ENCODE measurements at places on chromosomes 3 and 15.

DNA sequence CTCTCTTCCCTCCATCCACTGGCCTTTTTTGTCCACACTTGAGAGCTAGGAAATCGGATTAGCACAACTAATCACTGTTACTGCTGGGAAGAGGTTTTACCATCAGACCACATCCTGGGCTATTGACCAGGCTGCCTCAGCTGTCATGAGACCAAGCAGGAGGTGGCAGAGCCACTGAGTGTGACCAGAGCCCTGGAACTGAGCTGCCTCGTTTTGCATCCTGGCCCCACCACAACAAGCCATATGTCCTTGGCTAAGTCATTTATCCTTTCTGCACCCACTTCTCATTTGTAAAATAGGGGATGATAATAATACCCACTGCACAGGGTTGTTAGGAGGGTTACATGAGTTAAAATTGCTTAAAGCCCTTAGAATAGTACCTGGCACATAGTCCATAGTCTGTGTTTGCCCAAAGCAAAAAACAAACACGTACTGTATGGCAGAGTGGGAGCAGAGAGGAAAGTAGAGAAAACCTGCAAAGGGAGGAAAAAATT lies 34.1 kb downstream of the TMEM158 start:
- no peak for DNase-seq

GRCh38 chr3:168709073-168709472 lies 613.3 kb upstream of the GOLIM4 start:
- no peak for DNase-seq

DNA sequence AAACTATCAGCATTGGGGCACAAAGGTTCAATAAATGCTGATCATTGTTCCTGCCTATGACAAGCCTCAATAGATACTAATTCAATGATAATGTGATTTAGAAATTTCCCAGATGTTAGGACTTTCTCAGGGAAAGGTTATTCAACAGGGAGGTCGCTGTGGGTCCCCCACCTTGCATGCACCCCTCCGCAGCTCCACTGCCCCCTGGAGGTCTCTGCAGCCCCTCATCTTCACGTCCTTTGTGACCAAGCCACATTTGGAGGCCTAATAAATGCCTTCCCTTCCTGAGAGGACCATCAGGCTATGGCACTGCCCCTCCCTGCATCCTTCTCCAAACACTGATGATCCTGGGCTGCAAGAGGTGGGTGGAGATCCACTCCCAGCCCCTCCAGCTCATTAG lies 50.2 kb downstream of the NOX5 start:
- DNase-seq = no peak

- no peak for DNase-seq
These were observed 182.3 kb upstream of the NDN start for GRCh38 chr15:23869396-23869795.

DNA sequence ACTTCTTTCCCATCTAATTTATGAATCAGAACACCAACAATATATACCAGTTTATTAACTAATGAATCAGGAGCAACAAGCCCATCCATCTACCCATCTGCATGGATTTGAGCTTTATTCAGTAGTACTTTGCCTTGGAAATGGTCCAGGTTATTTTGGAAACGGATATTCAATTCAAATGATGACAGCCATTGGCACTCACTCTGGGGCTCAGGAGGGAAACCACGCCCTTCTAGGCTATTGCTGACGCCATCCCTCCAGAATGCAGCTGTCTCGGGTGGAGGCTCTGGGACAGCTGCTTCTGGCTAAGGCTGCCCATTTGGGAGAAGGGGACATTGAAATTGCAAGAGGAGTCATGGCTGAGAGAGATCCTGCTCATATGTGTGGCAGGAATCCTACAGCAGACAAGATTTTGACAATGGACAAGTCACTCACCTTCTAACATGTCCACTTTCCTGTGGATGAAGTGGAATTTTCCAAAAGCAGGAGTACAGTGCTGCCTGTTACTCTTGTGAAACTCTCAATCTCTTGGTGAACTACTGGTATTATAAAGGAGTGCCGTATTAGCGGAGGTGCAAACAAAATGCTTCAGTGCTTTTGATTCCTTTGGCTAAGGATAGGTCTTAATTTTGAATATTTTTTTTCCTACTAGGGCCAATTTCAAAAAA lies 29.3 kb upstream of the TRAK1 start:
- DNase-seq = peak; percentile 45

DNA sequence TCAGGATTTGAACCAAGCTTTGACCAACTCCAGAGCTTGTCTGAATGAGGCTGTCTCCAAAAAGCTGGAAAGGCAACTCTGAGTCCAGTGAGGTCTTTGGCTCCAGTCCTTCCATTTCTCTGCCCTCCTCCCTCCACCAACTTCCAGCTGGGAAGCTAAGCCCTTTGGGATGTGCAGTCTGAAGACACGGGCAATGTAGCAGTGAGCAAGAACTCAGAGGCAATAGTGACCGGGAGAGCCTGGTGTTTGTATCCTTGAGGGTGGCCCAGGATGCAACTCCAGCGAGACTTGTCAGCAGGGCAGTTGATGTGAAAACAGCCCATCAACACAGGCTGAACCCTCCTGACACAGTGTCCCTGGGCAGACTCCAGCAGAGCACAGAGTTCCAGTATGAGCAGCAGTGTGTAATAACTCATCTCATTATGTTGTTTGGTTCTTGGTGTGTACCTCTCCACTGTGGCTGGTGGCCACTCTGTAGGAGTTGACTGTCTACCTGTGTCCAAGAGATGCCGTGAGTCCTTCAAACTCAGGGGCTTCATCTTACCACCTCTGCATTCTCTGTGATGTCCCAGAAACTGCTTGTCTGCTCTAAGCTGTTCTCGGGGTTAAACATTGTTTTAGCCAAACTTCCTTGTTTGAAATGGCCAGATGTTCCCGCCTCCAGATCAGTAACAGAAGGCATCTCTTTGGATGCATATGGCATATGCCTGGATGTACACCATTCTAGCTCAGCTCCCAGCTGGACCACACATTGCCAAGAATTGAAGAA lies 6.6 kb downstream of the CDCP1 start:
- no peak for DNase-seq

GRCh38 chr15:97501291-97501690 lies 459.2 kb upstream of the ARRDC4 start:
- DNase-seq = no peak

GRCh38 chr3:128991355-128991895 lies 2.5 kb downstream of the CFAP92 start:
- no peak for DNase-seq

- DNase-seq = peak; percentile 61
These were observed 98.0 kb upstream of the TLE3 start for GRCh38 chr15:70195587-70196305.

GRCh38 chr15:98901434-98902072 lies 106.0 kb downstream of the PGPEP1L start:
- no peak for DNase-seq

- DNase-seq = no peak
These were observed 115.9 kb downstream of the DCLK3 start for GRCh38 chr3:36648241-36649034.

DNA sequence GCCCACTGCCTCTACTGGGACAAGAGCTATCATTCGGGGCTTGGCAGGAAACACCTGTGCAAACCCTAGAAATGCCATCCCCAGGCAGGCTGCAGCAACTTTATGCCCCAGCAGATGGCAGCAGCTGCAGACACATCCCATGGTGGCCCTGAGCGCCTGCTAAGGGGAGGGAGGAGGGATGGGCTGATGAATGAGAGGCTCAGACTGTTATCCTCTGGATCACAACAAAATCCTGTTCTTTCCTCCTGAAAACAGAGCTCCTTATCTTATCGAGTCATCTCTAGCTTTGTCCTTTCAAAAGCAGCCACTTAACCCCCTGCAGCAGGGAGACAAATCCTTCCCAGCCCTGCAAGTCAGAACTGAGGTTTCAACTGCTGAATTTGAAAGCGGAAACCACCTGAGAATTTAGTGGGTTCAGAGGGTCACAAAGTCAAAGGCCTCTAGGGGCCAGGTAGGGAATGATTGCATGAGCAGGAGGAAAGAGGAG lies 90.6 kb upstream of the PROK2 start:
- peak; percentile 69 for DNase-seq

DNA sequence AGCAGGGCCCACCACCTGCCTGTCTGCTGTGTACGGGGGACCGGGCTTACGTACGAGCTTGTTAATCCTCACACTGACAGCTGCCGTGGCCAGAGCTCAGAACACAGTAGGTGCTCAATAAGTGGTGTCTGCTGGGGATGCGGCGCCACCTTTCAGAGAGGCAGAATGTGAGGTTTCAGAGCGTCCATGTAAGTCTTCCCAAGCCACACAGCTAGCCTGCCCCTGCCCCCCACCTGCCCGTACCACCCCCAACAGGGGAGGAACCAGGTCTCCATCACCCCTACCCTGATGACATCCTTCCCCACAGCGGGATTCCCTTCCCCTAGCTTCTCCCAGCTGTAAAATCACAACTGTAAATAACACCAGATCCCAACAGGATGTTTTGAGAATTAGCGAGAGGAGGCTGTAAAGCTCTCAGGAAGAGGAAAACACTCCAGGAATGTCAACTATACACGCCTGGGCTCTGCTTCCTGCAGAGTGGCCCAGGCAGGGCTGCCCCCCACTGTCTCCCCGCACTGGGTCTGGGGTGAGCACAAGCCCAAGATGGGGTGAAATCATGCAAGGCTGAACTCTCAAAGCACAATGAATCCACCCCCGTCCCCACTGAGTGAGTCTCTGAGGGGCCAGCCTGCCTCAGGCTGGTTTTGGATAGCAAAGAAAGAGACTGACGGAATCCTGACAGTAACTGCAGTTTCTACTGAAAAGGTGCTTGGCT lies 250.1 kb upstream of the LYSMD4 start:
- no peak for DNase-seq
